ENCODE measurements at places on chromosomes 2 and 18. TPM values are rescaled to one million over a fixed set of nuclear protein-coding genes. Genes with fewer than 3 reads are reported as not detected.

POMC gene
- 4.1 TPM for total RNA-seq

- no peak overlapping the region for H3K27ac ChIP-seq
- no peaks in the 10 kb centered on the region for H3K36me3 ChIP-seq
- no peak overlapping the region for H3K4me3 ChIP-seq
- H3K27me3 ChIP-seq, result peaks cover 3% of the 10 kb centered on the region
- DNase-seq, result no peak
Observed at GRCh38 chr2:177669625-177670330, 277.2 kb downstream of the AGPS start.

- no peak for DNase-seq
- no peaks in the 10 kb centered on the region for H3K4me1 ChIP-seq
- H3K27ac ChIP-seq, result no peak overlapping the region
- H3K27me3 ChIP-seq, result no peaks in the 10 kb centered on the region
Observed at GRCh38 chr2:50831676-50832075, 200.3 kb downstream of the NRXN1 start.

DNA sequence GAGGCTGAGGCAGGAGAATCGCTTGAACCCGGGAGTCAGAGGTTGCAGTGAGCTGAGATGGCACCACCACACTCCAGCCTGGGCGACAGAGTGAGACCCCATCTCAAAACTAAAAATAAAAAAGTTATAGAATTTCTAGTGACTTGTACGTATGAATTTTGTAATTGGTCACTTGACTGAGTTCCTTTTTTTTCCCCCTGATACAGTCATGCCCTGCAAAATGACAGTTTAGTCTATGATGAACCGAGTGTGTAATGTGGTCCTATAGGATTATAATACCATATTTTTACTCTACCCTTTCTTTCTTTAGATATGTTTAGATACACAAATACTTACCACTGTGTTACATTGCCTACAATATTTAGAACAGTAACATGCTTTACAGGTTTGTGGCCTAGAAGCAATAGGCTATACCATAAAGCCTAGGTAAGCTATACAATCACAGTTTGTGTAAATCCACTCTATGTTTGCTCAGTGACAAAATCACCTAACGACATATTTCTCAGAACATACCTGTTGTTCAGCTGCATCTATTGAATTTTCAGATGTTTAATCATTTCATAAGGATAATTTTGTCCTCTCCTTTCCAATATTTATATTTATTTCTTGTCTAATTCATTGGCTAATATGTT, 25.4 kb downstream of the SOCS6 start:
- no peaks in the 10 kb centered on the region for H3K4me1 ChIP-seq
- no peaks in the 10 kb centered on the region for H3K36me3 ChIP-seq
- no peak overlapping the region for H3K4me3 ChIP-seq
- no peak overlapping the region for H3K27ac ChIP-seq
- no peak for DNase-seq
- no peaks in the 10 kb centered on the region for H3K27me3 ChIP-seq

- no peak overlapping the region for H3K4me3 ChIP-seq
- peaks cover 31% of the 10 kb centered on the region for H3K4me1 ChIP-seq
- no peak overlapping the region for H3K27ac ChIP-seq
- no peak for DNase-seq
- peaks cover 15% of the 10 kb centered on the region for H3K36me3 ChIP-seq
Observed at GRCh38 chr2:42103829-42104228, 56.0 kb downstream of the PKDCC start.

FBXO48 gene
- 3.7 TPM for total RNA-seq

DNA sequence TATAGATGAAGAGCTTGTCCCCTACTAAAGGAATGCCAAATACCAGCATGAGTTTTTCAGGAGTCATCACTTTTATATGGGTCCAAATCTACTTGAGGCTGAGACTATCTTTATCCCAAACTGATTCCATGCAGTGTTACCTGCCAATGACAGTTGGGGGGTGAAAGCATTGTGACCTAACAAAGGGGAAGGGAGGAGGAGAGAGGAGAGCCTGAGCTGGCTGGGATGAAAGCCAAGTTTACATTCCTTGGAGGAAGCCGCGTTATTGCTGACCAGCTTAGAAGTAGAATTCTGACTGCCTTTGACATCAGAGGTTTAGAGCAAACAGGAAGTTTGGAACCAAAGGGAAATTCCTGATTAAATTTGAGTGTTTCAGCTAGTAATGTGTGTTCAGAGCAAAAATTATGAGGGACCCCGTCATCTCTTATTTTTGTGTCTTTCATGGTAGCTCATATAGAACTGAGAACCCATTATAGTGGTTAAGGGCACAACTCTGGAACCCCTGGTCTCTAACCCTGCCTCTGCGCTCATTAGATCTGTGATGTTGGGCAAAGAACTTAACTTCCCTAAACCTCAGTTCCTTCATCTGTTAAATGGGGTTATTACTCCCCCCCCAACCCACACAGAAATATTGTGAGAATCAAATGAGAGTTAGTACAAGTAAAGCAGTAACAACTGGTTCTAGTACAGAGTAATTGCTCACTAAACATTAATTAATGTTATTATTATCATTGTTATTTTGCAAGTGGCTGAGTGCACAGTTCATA, 199.3 kb upstream of the EPAS1 start:
- peaks cover 4% of the 10 kb centered on the region for H3K36me3 ChIP-seq
- peaks cover 16% of the 10 kb centered on the region for H3K4me1 ChIP-seq
- DNase-seq, result no peak
- no peaks in the 10 kb centered on the region for H3K27me3 ChIP-seq
- H3K4me3 ChIP-seq, result no peak overlapping the region

GRCh38 chr18:4454537-4455112, 482 bp downstream of the DLGAP1 start:
- H3K36me3 ChIP-seq, result no peaks in the 10 kb centered on the region
- DNase-seq, result no peak
- H3K27ac ChIP-seq, result no peak overlapping the region

- H3K4me1 ChIP-seq, result no peaks in the 10 kb centered on the region
- no peaks in the 10 kb centered on the region for H3K36me3 ChIP-seq
- no peak overlapping the region for H3K27ac ChIP-seq
- no peak overlapping the region for H3K4me3 ChIP-seq
- H3K27me3 ChIP-seq, result no peaks in the 10 kb centered on the region
Observed at GRCh38 chr2:56271275-56271674, 87.5 kb downstream of the CCDC85A start.
